Astrocyte (in vitro differentiated cells and primary cell): ENCODE measurements at places on chromosomes 12 and 14. TPM values are rescaled to one million over a fixed set of nuclear protein-coding genes. Genes with fewer than 3 reads are reported as not detected.

RBM19 gene
- total RNA-seq = 29.6 and 32.3 TPM in 2 replicates

DNA sequence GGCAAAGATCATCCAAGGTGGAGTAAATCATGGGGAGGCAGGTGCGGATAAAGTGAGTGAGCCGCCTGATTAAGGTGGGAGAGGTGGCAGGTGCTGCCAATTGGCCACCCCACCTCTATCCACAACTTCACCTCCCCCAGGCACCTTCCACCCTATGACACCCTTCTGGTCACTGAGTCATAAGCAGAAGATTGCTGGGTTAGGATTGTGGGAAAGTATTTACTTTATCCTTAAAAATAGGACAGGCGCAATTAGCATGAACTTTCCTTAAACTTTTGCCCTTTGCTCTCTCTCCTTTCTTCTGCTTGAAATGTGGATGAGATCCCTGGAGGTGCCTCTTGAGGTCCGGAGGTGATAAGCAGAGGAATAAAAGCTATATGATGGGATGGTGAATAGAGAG, 14.9 kb upstream of the BMP4 start:
- DNase-seq = no peak

GDF3 gene
- not detected in 2 replicates for total RNA-seq

IFI27L2 gene
- 63.9 and 79.9 TPM in 2 replicates for total RNA-seq
